ENCODE measurements at places on chromosomes 5 and 9.

- no peak for DNase-seq
These were observed 355.3 kb downstream of the PRELID2 start for GRCh38 chr5:145479857-145480256.

DNA sequence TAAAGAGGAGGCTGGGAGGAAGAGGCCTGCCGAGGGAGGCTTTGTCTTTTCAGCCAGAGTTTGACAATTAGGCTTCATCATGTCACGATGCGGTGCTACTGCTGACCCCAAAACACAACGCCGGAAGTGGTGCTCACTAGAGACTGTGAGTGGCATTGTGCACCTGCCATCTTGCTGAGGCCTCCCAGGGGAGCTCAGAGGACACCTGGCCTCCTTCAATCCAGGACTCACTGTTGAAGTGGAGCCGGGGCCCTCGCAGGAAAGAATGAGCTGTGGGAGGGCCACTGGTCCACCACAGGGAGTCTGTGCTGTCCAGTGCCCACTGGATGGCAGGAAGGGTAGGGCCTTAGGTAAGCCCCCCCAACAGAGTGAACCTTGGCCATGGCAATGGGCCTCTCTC, 12.7 kb upstream of the SLC25A48 start:
- DNase-seq: peak; percentile 19

DNA sequence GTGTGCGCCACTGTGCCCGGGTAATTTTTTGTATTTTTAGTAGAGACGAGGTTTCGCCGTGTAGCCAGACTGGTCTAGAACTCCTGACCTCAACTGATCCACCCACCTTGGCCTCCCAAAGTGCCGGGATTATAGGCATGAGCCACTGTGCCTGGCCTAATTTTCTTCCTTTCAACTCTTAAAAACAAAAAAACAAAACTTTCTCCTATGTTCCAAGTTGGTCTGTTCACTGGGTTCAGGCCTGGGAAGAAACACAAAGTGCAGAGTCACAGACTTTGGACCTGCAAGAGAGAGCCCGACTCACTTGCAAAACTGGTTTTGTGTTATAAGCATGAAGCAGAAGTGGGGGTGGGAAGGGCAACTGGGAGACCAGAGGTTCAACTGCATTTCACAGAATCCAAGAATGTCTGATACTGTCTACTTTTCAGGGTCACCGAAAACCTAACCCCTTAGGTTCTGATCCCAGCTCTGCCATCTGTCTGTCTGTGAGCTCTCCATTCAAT, 5.2 kb upstream of the HDHD3 start:
- DNase-seq: no peak

GRCh38 chr5:160657622-160658458, 194.2 kb downstream of the ATP10B start:
- DNase-seq: no peak

DNA sequence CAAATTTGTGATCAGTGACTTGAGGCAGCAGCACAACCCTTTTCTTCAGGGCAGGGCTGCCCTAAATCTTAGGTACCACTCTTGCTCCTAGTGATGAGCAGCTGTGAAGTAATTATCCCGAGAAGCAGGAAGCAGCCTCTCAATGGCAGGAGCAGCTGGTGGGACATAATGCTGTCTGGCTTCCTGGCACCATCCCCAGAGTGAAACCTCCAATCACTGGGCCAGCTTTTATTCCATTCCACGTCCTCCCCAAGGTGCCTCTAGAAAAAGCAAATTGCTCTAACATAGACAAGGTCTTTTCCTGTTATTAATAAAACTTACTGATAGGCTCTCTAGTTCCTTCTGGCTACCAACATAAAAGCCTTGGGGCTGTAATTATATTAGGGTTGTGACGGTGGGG, 154.0 kb downstream of the FRMD3 start:
- peak; percentile 36 for DNase-seq

GRCh38 chr5:108911055-108911454, 163.4 kb downstream of the FER start:
- DNase-seq: no peak

- DNase-seq: peak; percentile 85
These were observed 25.0 kb upstream of the SPTLC1 start for GRCh38 chr9:92140074-92140753.

- no peak for DNase-seq
These were observed 13.0 kb downstream of the ELL2 start for GRCh38 chr5:95948631-95949030.

DNA sequence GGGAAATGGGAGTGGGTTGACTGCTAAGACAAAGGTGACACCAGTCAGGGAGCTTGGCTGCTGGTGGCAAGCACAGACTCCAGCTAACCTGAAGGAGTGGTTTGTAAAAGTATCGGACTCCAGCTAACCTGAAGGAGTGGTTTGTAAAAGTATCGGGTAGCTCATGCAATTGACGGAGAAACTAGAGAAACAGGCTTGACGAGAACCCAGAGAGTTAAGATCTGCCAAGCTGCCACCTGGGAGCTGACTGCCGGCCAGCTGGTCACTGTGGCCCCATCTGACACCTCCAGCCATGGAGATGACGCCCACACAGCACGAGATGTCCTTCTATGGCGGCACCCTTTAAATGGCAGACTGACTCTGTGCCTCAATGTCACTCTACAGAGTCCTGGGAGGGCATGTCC, 28.3 kb upstream of the CRB2 start:
- no peak for DNase-seq

GRCh38 chr9:1721196-1721595, 294.0 kb upstream of the SMARCA2 start:
- DNase-seq: no peak

GRCh38 chr9:106893088-106893487, 30.1 kb downstream of the ZNF462 start:
- no peak for DNase-seq
